ENCODE measurements at places on chromosomes 11 and 22.

DNA sequence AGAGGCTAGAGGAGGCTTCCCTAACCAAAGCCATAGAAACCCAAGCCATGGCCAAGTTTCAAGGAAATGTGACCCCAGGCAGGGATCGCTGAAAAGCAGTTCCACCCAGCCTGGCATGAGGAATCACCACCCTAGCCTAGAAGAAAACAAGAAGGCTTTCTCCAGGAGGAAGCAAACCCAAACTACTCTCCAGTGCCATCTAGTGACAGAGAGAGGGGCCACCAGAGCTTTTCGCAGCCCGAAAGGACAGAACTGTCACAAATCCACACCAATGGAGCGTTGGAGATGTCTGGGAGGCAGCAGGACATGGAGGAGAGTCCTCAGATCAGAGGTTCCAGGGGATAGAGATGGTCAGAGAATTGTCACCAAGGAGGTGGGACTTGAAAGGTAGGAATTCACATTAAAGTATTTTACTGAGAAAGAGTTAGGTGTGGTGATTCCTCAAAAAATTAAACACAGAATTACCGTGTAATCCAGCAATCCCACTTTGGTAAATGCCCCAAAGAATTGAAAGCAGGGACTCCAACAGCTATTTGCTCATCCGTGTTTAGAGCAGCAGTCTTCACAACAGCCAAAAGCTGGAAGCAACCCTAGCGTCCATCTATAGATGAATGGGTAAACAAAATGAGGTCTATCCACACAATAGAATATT lies 67.3 kb upstream of the NUP50 start:
- peak; percentile 59 for DNase-seq

- DNase-seq: no peak
Observed at GRCh38 chr11:95067841-95068219, 1.1 kb downstream of the SRSF8 start.

DNA sequence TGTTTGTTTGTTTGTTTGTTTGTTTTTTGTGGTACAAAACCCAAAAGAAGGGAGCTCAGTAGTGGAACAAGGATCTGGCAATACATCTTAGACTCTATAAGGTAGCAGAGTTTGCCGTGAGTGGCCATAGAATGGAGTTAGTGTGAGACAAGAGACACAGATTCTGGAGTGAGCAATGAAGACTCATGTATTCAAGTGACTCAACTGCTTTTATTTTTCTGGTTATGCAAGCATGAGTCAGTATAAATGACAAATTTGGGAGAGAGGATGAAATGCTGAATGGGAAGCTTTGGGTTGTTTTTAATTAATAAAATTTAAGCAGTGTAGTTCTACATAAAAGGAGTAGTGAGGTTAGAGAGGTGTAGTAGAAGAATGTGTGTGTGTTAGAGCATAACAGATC lies 143.6 kb upstream of the ANO5 start:
- no peak for DNase-seq

GRCh38 chr22:29587938-29588699 lies 7.2 kb upstream of the NIPSNAP1 start:
- peak; percentile 84 for DNase-seq

DNA sequence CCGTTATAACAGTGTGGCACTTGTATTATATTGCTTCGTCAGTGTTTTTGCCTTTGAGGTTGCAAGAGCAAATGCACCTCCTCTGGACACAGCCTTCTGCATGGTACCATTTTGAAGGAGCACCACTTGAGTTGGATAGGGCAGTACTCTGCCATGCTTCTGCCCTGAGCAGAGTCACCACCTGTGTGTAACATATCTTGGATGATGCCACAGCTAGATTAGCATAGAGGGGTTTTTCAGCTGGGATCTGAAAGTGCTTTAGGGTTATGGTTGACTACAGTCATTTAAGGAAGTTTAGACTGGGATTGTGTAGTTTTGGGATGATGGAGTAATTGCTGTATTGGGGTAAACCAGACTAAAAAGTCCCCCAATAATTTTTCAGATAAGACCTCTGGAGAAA lies 78.8 kb downstream of the PPP6R3 start:
- no peak for DNase-seq

GRCh38 chr22:32080904-32081303 lies 37.8 kb downstream of the SLC5A1 start:
- peak; percentile 46 for DNase-seq

DNA sequence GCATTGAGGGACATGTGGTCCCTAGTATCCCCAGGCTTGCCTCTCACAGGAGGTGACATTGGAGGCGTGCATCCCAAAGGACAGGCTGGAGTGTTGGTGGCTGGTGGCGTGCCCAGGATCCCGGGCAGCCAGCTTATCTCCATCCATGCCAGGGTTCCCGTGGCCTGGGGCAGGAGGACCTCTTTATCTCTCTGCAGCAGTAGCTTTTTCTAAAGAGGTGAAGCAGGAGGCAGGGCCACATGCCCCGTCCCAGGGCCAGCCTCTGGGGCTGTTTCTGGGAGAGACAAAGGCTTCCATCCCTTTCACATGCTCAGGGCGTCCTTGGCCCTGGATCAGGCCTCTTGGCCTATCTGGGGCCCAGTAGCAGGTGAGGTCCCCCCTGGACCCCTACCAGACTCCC lies 19.7 kb downstream of the PARVG start:
- DNase-seq: no peak

GRCh38 chr11:5229356-5229755 lies 2.5 kb upstream of the HBB start:
- DNase-seq: no peak

DNA sequence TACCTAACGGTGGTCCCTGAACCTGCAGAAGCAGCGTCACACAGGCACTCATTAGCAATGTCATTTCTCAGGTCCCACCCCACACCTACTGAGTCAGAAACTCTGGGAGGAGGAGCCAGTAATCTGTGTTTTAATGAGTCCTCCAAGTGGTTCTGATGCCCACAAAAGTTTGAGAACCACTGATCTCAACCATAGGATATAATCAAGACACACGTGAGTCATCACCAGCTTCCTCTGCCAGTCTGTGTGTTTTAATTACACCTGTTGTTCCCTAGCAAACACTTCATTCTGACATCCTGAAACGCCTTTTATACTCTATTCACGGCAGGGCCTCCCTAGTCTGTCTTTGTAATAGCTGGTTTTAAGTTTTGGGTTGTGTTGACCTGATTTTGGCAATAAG lies 5.8 kb downstream of the TECTA start:
- peak; percentile 28 for DNase-seq

DNA sequence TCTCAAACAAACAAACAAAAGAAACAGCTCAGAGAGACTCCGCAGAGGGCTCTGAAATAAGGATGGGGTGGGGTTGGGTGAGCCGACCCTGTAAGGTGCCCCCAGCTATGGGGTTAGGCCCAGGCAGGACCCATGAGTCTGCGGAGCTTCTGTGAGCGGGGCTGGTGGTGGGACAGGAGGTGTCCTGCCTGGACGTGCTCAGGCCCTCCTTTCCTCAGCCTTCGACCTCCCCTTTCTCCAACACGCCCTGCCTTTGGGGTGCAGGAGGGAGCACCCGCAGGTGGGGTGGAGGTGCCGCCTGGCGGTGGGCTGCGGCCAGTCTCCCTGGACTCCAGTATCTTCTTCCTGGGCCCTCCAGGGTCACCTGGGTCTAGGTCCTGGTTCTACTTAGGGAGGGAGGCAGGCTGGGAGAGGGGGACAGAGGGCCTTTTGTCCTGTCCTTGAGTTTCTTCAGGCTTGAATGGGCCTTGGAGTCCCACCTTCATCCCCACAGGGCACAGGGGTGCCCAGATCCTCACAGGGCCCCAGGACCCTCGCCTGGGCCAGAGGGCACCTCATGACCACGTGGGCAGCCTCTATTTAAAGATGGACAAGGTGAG lies 12.3 kb downstream of the PRR33 start:
- DNase-seq: no peak

- DNase-seq: peak; percentile 63
Observed at GRCh38 chr22:50507421-50507990, at the start of gene LMF2. LMF2 (minus strand) TSS chr22:50507702; CDS start chr22:50507675, 27 bp downstream.

- no peak for DNase-seq
Observed at GRCh38 chr11:2902784-2903671, 17.5 kb upstream of the CDKN1C start.

DNA sequence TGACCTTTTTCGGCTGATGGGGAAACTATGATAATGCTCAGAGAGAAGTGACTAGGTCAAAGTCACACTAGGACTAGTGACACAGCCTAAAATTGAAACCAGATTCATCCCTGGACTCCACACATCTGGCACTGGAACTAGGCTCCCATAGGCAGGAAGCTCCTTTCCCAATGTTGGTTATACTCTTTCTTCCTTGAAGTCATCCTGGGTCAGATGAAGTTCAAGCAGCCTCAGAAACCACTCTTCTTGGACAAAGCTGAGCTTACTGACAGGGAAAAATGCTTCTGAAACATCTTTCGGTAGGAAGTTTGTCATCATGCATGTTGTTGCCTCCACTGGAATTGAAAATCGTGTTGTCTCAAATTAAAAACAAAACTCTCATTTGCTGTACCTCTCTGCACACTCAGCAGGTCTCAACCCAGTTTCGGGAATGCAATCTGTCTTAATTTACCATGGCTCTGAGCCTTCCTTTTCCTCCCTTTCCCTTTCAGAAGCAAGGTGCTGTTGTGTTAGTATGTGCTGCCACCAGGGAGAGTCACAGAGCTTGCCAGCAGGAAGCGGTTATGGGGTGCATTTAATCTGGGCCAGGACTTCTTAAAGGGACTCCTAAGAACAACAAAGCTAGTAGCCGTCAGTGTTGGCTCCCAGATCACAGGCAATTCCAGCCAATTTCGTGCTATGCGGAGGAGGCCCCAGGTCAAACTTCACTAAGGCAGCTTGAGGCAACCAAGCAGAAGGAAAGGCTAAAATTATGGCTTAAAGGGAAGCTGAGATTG lies 384.8 kb downstream of the TENM4 start:
- peak; percentile 76 for DNase-seq

DNA sequence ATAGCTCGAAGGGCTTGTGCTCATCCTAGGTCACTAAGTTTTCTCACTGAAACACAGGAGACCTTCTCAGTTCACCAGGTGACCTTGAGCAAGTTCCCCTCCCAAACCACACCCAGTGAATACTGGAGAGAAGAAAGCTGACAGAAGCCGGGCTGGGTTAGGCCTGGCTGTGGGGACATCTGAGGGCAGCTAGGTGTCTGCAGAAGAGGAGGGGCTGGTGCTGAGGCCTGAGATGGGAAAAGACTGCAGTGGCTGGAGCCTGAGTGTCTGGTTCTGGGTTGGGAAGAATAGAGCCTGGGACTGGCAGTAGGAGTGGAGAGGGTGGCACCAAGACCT lies 602 bp upstream of the INPP5J start:
- DNase-seq: no peak

DNA sequence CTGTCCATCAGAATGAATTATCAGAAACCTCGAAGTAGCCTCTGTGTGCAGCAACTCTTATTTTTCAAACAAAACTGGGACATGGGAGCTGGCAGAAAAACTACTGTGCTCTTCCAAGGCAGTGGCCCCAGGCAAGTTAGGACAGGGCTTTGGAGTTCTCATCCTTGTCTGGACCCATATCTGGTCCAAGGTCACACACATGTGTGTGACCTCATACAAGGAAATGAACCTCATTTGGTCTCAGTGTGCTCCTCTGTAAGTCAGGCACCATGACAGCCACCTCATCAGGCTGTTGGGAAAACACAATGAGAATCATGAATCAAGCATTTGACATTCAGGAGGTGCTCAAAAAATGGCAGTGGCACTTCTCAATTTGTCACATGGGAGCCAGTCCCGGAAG lies 25.8 kb downstream of the LARGE1 start:
- no peak for DNase-seq

GRCh38 chr11:3995949-3996554 lies 98.5 kb upstream of the RRM1 start:
- DNase-seq: peak; percentile 89

- no peak for DNase-seq
Observed at GRCh38 chr22:43847376-43848289, 14.7 kb downstream of the SULT4A1 start.

GRCh38 chr11:69647761-69648497 lies 7.0 kb downstream of the CCND1 start:
- DNase-seq: no peak

- no peak for DNase-seq
Observed at GRCh38 chr11:43404406-43404805, 45.7 kb downstream of the TTC17 start.

GRCh38 chr11:123286761-123287160 lies 91.7 kb upstream of the CLMP start:
- DNase-seq: no peak

DNA sequence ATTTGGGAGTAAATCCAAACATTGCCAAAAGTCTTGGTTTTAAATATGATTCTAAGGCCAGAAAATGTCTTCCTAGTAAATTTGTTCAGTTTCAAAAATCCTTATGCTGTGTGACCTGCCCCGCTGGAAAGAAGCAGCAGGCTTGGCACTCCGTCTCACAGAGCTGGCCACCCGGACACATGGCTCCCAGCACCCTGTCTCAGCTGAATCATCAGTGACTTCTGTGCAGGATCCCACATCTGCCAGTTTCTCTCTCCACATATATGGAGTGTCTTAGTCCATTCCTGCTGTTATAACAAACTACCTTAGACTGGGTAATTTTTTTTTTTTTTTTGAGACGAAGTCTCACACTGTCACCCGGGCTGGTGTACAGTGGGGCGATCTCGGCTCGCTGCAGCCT lies 356.7 kb downstream of the TBC1D22A start:
- DNase-seq: no peak

DNA sequence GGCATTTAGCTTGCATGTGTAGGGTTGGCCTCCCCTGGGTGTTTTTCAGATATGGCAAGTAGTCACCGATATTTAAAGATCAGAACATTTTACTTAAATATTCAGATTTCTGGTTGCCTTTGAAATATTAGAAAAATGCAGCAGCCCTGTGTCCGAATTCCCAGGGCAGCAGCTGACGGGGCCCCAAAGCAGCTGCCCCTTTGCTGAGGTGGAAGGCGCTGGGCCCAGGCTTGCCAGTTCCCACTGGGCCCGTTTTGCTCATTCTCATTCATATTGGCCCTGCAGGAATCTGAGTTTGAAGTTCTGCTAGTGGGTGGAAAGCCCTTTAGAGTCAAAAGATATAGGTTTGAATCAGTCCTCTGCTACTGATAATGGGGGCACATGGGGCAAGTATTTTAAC lies 692.1 kb downstream of the OPCML start:
- no peak for DNase-seq

DNA sequence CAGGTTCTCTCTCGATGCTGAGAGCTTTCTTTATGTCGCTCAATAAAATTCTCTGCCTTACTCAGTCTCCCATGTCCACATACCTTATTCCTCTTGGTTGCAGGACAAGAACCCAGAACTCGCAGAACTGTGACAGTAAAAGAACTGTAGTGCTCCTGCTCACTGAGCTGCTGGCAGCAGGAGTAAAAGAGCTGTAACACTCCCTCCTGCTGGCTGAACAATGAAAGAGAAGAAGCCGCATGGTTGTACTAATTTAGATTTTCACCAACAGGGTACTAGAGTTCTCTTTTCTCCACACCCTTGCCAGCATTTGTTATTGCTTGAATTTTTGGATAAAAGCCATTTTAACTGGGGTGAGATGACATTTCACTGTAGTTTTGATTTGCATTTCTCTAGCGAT lies 433.2 kb downstream of the GUCY1A2 start:
- peak; percentile 45 for DNase-seq

DNA sequence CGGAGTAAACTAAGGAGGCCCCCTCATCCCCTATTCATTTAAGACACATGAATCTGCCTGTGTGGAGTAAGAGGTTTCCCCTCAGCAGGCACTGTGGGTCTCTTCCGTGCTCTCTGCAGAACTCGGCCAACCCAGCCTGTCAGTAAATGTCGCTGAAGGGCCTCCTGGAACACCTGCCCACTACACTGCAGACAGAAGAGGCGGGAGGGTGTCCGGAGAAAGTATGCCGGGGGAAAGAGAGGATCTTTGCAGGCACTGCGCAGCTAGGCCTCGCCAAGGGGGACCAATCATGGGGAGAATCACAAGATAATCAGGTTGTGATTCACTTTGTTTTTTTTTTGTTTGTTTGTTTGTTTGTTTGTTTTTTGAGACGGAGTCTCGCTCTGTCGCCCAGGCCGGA lies 110.8 kb downstream of the MORC2 start:
- no peak for DNase-seq
